ENCODE measurements at places on chromosomes 1 and 21.

DNA sequence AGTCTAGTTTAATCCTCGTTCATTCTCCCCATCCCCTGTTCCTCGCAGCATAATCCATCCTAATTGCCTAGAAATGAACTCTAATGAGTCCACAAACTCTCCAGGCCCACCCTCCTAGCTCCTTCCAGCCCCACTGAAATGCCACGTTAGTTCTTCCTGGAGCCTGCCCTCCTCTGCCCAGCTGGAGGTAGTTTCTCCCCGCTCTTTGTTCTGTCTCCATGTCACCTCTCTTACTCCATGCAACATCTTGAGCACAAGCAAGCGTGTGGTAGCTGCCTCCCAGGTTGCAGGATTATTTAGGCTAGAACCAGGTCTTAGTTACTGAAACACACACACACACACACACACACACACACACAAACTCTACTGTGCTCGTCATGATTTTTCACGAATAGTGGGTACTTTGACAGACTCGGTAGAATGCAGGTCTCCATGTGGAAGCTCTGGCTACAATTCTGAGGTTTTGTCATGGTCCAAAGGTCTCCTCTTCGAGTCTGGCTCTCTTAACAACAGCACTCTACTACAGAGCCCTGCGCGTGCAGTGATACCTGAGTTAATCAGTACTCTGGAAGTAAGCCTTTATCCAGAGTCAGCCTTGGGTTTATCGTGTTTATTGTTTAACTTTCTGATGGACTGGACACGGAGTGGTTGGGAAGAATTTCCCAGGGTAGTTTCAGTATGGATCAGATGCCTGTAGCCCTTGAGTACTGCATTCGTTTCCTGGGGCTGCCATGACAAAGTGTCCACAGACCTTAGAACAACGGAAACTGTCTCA, 27.5 kb downstream of the HUNK start:
- DNase-seq = no peak

GRCh38 chr1:29516063-29516820, 279.9 kb downstream of the PTPRU start:
- DNase-seq = no peak

DNA sequence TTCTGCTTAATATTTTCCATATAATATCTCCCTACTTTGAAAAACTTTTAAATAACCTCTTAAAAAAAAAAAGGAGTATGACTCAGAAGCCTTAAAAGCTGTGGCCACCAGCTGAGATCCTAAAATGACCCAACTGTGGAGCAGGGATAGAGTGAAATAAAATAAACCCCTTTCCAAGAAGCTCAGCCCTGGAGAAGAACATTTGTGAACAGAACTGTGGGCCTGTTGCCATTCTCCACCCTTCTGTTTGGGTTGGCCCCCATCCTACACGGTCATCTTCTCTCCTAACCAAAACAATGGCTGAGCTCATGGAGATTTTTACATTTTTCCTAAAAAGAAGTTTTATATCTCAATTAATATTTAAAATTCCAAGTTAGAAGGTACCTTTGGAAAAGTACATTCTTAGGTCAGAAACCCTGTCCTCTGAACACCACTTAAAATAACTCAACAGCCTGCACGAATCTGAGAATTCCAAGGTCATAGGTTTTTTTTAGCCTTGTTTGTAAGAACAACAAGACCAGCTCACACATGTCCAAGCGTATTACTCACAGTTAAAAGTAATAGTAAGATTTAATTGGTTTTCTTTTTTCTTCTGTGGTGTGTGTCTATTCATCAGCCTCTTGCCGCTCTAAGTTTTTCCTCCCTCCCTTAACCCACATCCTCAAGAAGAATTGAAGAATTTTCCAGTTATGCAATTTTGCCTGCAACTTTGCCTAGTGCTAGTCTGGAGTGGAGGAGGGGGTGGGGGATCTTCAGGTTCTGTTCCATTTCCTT, 107.7 kb upstream of the ERRFI1 start:
- DNase-seq = peak; percentile 58

DNA sequence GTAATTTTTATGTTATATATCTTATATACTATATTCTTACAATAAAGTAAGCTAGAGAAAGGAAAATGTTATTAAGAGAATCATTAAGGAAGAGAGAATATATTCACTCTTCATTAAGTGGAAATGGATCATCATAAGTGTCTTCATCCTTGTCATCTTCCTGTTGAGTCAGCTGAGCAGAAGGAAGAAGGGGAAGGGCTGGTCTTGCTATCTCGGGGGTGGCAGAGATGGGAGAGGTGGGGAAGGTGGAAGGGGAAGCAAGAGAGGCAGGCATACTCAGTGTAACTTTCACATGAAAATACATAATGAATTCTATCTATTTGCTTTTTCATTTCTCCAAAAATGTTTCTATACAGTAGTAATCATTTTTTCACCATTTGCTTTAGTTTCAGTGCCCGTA, 5.1 kb downstream of the DNASE2B start:
- no peak for DNase-seq

GRCh38 chr1:9143250-9143649, 14.3 kb upstream of the GPR157 start:
- DNase-seq = no peak

DNA sequence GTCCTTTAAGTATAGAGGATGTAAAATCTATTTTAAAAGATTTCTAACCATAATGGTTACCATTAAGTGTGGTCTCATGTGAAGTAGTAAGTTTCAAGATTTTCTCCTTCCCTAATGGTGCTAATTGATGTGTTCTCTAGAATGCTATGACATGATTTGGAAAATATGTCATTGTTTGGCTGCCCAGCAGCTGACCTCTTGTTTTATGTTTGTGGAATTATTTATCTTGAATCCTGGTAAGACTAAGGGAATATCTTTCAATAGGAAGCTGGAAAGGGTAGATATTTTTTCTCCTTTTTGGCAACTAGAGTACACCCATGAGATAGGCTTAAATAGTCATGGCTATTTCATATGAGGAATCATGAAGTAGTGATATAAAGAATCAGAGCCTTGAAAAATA, 139.8 kb upstream of the CHODL start:
- DNase-seq = no peak

- no peak for DNase-seq
Observed at GRCh38 chr1:230274254-230274653, 151.9 kb downstream of the PGBD5 start.

DNA sequence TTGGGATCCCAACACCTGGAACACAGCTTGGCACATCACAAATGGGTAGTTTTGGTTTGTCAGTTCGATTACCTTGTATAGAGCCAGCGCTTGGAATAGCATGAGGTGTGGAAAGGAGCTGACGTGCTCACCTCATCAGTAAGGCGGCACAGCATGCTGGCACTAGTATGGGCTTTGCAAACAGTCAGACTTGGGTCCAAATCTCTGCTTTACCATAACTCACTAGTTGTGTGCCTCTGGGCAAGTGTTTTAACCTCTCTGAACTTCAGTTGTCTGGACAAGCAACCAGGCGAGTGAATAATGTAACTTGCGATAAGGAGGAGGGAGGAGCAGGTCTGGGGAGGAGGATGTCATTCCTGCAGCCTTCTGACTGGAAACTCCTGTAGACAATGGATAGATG, 26.3 kb upstream of the NEK2 start:
- no peak for DNase-seq

GRCh38 chr1:19885821-19886220, 3.6 kb downstream of the OTUD3 start:
- no peak for DNase-seq

DNA sequence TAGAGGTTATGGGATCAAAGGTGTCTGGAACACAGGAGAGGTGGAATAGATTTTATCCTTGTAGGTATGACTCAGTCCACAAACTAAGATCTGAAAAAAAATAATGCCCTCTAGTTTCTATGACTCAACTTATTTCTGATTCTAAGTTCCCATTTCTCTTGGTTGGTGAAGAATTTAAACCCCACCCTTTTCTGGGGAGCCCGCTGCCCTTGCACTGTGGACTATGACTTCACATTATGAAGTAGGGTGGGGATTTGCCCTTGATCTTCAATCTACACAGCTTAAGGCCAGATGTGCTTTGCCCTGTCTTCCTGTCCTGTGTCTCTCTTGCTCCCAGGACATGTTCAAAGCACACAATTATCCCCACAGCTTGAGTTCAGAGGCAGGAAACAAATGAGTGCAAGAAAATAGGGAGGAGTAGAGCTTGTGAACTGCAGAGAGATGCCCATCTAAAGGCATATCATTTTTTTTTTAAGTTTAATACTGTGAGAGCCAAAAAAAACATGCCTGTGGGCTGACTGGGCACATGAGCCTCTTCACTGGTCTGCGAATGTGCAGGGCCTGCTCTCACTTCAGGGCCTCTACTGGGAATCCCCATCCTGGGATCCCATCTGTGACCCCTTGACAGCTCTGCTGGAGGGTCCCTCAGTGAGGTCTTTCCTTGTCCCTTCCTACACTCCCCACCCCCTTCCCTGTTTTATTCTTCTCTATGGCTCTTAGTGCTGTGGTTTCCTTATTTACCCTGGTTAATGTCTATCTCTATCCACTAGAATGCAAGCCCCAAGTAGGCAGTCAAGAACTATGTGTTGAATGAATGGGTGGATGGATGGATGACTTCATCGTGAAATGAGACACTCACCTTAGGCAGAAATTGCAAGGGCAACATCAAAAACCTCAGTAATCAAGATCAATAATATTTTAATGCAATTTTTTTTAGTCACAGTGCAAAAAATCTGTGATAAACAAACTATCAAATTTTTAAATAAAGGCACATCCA, 61.5 kb downstream of the CD58 start:
- peak; percentile 3 for DNase-seq

- DNase-seq = no peak
Observed at GRCh38 chr1:228647523-228648444, 87.5 kb upstream of the RHOU start.

DNA sequence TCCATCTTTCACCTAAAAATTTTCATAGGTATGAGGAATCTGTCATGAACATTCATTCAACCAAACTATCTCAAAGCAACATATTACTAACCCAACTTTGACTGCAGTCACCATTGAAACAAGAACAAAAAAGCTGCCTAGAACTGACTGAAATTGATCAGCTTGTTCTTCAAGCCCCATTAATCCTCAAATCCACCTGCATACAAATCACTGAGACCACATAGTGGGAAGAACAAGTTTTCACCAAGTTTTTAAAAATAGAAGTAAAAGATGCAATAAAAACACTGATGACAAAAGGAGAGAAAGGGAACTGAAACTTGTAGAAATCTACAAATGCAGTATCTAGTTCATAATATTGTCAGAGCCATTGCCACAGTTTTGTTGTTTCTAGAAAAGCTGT, 6.1 kb downstream of the SORT1 start:
- DNase-seq = no peak

GRCh38 chr1:212520746-212521145, 87.8 kb upstream of the ATF3 start:
- no peak for DNase-seq

DNA sequence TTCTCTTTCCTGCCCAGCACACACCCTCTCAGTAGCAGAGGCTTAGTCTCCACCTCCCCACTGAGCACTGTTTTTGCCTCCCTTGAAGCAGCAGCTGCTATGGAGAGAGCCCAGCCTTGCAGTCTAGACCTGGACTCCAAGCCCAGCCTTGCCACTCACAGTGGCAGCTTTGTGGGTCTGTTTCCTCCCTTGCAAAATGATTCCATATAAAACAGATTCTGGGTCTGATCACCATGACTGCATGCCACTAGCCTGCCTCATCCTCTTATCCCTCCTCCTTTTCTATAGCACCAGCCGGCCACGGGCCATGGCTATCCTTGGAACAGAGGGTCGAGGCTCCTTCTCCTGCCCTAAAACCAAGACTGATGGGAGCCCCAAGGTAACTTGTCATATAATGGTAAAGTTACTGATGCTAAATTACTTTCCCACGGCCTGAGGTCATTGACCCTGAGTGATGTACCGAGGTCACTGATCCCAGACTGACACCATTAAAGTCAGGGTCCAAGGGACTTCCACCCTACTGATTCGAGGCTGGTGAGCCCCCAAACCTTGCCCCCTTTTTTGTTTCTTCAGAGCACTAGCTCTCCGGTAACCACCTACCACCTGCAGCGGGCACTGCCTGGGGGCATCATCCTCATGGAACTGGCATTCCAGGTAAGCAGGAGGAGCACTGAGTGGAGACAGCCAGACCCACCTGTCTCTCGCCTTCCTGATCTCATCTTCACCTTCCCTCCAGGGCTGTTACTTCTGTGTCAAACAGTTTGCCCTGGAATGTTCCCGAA, 7.9 kb downstream of the HYI start:
- DNase-seq = no peak

DNA sequence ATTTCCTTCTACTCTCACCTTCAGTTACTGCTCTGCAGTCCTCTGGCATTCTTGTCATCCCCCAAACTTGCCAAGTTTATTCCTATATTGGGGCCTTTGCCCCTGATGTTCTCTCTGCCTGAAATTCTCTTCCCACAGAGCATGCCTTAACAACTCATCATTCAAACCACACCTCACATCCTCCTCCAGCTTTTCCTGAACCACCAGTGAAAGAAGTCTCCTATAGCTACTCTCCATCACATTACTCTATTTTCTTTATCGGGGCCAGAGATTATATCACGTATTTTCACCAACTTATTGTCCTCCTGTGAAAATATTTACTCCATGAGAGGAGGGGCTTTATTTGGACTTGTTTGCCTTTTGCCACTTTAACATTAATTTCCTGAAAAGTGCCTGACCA, 32.1 kb downstream of the EXTL2 start:
- no peak for DNase-seq

DNA sequence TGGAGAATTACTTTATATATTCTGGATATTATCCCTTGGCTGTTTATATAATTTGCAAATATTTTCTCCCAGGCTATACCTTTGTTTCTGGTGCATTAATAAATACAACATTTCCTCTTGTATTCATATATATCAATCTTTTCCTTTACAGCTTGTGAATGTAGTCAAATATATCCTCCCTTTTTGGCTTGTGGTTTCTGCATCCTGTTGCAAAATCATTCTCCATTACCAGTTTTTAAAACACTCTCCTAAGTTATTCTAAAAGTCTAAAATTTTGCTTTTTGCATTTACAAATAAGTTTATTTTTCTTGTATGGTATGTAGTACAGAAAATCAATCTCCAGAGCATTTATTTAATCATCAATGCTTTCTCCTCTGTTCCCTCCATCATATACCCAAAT, 909.4 kb downstream of the ADGRL2 start:
- no peak for DNase-seq

DNA sequence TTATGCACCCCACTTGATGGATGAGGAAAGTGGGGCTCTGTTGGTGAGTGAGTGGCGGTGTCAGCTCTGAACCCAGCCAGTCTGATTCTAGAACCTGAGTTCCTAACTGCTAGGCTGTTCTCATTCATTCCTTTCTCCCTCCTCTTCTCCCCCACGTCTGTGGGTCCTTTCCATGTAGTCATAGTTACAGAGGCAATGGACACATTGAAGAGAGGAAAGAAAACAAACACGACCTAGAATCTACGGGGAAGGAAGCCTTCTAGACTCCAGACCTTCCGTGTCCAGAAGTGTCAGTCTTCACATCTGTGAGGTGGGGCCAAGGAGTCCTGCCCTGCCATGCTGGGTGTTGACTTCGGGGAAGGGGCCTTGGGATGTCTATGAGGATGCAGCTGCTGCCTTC, 115.8 kb upstream of the WNT4 start:
- DNase-seq = no peak
